ENCODE measurements at places on chromosomes 3 and 15.

GRCh38 chr3:133892541-133893231, 3.0 kb downstream of the RAB6B start:
- no peak for DNase-seq

DNA sequence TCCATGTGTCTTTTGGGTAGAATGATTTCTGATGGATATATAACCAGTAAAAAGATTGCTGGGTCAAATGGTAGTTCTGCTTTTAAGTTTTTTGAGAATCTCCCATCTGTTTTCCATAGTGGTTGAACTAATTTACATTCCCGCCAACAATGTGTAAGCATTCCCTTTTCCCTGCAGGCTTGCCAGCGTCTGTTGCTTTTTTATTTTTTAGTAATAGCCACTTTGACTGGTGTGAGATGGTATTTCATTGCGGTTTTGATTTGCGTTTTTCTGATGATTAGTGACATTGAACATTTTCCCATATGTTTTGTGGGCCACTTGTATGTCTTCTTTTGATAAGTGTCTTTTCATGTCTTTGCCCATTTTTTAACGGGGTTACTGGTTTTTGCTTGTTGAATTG, 36.3 kb upstream of the MB21D2 start:
- DNase-seq: no peak

DNA sequence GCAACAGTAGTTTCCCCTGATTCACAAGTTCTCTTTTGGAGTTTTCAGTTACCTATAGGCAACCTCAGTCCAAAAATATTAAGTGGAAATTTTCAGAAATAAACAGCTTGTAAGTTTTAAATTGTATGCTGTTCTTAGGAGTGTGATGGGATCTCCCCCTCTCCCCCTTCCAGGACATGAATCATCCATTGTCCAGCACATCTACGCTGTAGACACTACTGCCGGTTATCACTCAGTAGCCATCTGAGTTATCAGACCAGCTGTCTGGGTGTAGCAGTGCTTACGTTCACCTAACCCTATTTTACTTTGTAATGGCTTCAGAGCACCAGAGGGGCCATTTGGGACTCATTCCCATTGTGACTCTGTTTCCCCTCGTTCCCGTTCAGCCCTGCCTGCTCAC, 96.7 kb upstream of the PLXNA1 start:
- DNase-seq: no peak

- no peak for DNase-seq
Measured at GRCh38 chr15:61227950-61228936, 859 bp downstream of the RORA start.

DNA sequence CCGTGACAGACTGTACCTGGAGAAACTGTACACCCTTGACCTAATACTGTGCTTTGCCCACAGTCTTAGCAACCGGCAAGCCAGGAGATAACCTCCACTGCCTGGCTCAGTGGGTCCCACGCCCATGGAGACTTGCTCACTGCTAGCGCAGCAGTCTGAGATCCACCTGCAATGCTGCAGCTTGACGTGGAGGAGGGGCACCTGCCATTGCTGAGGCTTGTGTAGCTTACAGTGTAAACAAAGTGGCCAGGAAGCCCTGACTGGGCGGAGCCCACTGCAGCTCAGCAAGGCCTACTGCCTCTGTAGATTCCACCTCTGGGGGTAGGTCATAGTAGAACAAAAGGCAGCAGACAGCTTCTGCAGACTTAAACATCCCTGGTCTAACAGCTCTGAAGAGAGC, 189.3 kb downstream of the EDEM1 start:
- no peak for DNase-seq

- DNase-seq: no peak
Measured at GRCh38 chr3:120683671-120684301, 1.7 kb upstream of the HGD start.

All from stimulated activated CD4-positive, alpha-beta T cell treated with anti-CD3 and anti-CD28 coated beads, Interleukin-4, amount 100 ng/mL, for 1 hour (primary cell).